ENCODE measurements at places on chromosomes 1 and 21.

DNA sequence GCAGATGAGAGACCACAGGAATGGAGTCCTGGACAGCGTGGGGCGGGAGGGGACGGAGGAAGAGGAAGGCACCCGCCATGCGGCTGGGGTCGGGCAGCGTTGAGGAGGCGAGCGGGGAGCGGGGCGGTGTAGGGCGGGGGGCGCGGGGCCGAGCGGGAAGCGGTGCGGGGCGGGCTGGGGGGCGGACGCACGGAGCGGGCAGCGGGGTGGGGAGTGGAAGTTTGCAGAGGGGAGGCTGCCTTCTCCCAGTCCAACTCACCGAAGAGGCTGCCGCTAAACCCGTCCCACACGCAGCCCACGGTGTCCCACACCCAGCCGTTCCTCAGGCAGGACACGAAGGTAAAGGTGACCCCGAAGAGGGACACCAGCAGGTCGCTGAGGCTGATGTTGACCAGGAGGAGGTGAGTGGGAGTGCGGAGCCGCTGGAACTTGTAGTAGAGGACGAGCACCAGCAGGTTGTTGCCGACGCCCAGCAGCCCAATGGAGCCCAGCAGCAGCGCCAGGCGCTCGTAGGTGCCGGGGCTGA lies 483 bp downstream of the CHML start:
- peak overlapping the region; percentile 93 for H3K4me3 ChIP-seq
- no peaks in the 10 kb centered on the region for H3K36me3 ChIP-seq
- H3K27me3 ChIP-seq = no peaks in the 10 kb centered on the region
- peaks cover 6% of the 10 kb centered on the region for H3K4me1 ChIP-seq
- DNase-seq = no peak
- peak overlapping the region; percentile 69 for H3K27ac ChIP-seq

DNA sequence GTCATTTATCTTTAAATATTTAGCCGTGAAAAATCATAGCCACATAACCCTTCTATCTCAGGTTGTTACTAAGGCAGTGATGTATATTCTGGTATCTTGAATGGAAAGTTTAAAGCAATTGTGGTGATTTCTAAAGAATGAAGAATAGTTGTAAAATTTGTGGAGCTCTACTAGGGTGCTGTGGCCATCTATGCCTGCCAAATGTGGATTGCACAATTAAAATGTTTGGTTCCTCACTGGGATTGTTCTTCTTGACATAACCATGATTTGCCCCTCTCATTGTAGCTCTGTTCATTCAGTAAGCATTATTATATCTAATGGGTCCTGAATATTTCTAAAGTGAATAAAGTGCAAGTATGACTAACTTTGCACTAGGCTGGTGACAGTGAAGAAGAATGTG lies 50.1 kb downstream of the AK4 start:
- H3K4me3 ChIP-seq = no peak overlapping the region
- no peak overlapping the region for H3K27ac ChIP-seq
- no peaks in the 10 kb centered on the region for H3K36me3 ChIP-seq
- DNase-seq = no peak
- H3K27me3 ChIP-seq = no peaks in the 10 kb centered on the region
- no peaks in the 10 kb centered on the region for H3K4me1 ChIP-seq

DNA sequence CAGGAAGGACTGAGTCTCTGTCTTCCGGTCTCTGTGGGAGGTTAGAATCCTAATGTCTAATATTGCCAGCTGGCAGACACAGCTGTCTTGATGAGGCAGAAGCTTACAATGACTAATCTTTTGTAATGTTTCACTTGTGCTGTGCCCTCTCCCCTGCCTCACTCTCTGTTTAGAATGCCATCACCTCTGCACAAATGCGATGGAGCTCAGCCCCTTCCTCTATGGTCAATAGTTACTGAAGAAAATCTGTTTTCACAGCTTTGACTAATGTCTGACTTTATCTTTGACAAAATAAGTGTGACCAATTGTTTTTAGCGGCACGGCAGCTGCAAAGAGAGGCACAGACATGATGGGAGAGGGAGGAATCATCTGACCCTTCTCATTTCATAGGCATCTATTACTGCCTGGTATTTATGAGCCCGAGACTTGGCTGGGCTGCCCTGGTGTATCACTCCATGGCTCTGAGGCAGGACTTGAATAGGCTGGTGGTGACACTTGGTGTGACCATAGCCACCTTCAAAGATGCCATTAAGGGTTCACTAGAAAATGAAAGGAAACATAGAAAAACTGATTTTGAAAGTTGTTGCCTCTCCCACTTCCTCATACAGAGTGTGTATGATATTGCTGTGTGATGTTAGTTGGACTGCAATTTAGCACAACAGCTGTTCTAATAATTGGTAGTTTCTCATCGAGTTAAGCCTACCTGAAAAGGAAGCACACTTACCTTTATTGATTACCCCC lies 163.2 kb upstream of the NBPF11 start:
- DNase-seq = no peak
- peaks cover 14% of the 10 kb centered on the region for H3K4me1 ChIP-seq
- H3K36me3 ChIP-seq = no peaks in the 10 kb centered on the region
- H3K4me3 ChIP-seq = no peak overlapping the region
- H3K27me3 ChIP-seq = peaks cover 50% of the 10 kb centered on the region

DNA sequence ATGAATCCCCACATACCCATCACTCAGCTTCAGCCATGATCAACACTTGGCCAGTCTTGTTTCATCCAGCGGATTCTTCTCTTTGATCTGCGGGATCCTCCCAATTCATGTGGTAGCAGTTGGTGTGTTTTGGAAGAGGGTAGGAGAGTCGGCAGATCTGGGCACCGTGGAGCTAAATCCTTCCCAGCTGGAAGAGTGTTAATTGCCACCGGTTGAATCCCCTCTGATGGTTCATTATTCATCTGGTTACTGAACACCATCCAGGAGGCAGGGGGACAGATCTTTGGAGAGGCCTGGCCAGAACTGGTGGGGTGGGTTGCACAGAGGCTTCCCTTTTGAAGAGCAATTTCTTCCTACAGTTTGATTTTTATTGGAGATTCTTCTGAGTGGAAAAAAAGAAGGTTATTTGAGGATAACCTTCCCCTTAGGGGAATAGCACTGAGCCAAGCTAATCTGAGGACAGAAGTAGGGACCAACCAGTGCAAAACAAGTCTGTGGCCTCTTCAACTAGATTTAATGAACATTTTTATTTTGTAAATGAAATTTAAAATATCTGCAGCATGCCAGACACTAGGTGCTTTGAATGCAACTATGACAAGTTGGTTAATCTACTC lies 8.1 kb downstream of the NFASC start:
- DNase-seq = no peak
- no peaks in the 10 kb centered on the region for H3K27me3 ChIP-seq
- H3K4me1 ChIP-seq = peaks cover 12% of the 10 kb centered on the region

- H3K36me3 ChIP-seq = no peaks in the 10 kb centered on the region
- H3K27me3 ChIP-seq = no peaks in the 10 kb centered on the region
- H3K4me3 ChIP-seq = no peak overlapping the region
- H3K4me1 ChIP-seq = peaks cover 10% of the 10 kb centered on the region
- DNase-seq = peak; percentile 35
These were observed 52.9 kb downstream of the L1TD1 start for GRCh38 chr1:62247391-62248168.

DNA sequence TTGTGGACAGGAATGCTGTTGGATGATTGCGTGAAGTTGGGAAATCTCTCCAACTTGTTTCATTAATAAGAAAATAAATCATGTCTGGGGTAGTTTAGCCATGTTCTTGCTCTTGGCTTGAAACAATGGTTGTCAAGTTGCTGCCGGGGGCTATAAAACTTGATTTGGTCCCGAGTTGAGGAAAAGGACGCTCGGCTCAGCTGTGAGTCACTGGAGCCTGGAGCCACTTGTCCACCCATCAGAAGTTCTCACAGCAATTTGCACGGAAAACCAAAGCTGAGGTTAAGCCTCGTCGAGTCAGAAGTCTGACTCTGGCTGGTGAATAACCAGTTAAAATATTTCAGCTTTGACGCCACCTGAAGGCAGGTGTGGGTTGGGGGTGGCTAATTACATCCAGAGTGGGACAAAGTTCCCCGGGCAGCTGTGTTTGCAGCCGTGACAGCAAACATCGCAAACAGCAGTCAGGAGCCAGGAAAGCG lies 19.7 kb upstream of the RIPK4 start:
- no peaks in the 10 kb centered on the region for H3K36me3 ChIP-seq
- no peak overlapping the region for H3K4me3 ChIP-seq
- H3K27ac ChIP-seq = no peak overlapping the region

GRCh38 chr1:100775483-100775882 lies 55.9 kb downstream of the VCAM1 start:
- no peak overlapping the region for H3K4me3 ChIP-seq
- H3K27ac ChIP-seq = no peak overlapping the region
- H3K27me3 ChIP-seq = no peaks in the 10 kb centered on the region
- no peaks in the 10 kb centered on the region for H3K36me3 ChIP-seq
- DNase-seq = no peak
- H3K4me1 ChIP-seq = no peaks in the 10 kb centered on the region

DNA sequence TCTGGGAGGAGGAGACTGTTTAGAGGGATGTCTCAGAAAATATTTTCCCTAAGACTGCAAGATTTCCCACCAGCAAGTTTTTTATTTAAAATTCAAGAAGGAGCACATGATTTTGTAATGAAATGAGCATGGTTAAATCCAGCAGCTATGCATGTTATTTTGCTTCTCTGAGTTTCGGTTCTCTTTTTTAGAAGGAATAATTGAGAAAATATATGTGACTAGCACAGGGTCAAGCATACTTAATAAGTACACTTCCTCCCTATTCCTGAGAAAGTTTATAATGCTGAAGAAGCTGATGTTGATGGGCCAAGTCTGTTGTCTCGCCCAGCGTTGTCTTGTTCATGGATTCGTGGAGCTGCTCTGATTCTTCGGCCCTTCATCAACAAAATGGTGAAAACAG lies 51.2 kb downstream of the EXO1 start:
- no peak for DNase-seq
- no peaks in the 10 kb centered on the region for H3K36me3 ChIP-seq
- no peak overlapping the region for H3K27ac ChIP-seq
- H3K4me3 ChIP-seq = no peak overlapping the region

DNA sequence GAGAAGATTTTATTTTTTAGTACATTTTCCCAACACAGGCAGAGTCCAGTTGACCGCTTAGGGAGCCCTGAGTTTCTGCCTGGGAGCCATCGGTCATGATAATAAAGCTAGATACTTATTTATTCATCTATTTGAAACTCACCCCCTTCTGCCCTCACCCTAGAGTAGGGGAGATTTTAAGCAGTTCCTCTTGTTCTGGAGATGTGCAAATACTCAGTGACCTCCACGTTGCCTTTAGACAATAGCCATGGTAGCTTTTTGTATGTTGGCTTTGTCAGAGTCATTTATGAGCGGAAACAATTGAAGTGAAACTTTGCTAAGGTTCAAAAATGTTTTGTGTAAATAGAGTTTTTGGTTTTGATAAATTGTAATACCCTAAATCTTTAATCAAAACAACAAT lies 45.7 kb upstream of the PLPPR4 start:
- no peaks in the 10 kb centered on the region for H3K36me3 ChIP-seq
- H3K27me3 ChIP-seq = no peaks in the 10 kb centered on the region
- no peak overlapping the region for H3K27ac ChIP-seq
- no peak for DNase-seq

- no peak for DNase-seq
- peaks cover 12% of the 10 kb centered on the region for H3K4me1 ChIP-seq
- no peak overlapping the region for H3K4me3 ChIP-seq
- no peaks in the 10 kb centered on the region for H3K27me3 ChIP-seq
- H3K36me3 ChIP-seq = no peaks in the 10 kb centered on the region
These were observed 78.8 kb upstream of the CD1D start for GRCh38 chr1:158101927-158102326.

DNA sequence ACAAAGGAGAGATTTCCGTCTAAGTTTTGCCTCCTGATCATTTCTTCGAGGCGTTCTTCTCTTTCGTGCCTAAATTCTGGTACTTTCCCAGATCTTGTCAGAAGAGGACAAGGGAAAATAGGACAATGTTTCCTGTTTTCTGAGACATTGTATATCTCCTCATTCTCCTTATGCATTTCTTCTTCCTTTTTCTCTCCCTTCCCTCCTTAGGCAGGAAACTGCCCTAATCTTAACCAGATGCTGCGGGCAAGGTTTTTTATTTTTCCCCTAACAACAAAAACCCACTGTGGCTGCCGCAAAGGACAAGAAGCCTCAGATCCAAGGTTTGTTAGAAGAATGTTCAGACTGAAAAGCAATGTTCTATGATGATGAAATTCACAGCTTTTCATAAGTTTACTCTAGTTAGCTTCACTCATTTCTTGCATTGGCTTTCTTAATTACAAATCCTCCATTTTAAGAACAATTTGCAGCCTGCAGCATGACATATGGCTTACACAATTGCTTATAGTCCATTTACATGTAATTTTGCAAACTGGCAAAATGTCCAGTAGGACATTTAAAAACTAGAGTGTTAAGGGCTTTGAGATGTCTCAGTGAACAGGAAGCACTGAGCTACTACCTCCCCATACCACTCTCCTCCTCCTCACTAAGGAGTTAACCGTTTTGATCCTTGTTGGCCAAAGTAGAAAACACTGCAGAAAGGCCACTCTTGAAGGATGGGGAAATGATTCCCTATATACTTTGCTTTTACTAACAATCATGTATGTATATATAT lies 624 bp downstream of the CTSK start:
- no peaks in the 10 kb centered on the region for H3K4me1 ChIP-seq
- peak overlapping the region; percentile 35 for H3K4me3 ChIP-seq
- H3K27ac ChIP-seq = peak overlapping the region; percentile 36
- no peak for DNase-seq
- peaks cover 6% of the 10 kb centered on the region for H3K36me3 ChIP-seq

- peaks cover 10% of the 10 kb centered on the region for H3K4me1 ChIP-seq
- DNase-seq = no peak
- no peaks in the 10 kb centered on the region for H3K27me3 ChIP-seq
- H3K4me3 ChIP-seq = no peak overlapping the region
These were observed 90.7 kb downstream of the ARHGEF10L start for GRCh38 chr1:17630048-17630830.

DNA sequence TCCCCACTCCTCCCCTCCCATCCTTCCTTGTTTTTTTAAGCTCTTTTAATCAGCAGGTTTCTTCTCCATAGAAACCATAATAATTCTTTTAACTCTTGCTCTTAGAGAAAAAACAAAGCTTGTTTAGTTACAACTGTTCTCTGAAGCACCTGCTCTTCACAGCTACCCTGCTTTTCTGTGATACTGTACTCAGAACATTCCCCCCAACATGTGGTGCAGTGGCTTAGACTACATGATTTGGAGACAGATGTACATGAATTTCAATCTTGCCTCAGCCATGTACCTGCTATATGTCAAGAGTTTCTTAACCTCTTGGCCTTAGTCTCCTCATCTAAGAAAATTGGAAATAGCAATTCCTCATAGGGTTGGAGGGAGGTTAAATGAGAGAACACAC lies 33.5 kb downstream of the LAMC2 start:
- no peak overlapping the region for H3K27ac ChIP-seq
- H3K4me1 ChIP-seq = peaks cover 12% of the 10 kb centered on the region
- H3K4me3 ChIP-seq = no peak overlapping the region
- no peaks in the 10 kb centered on the region for H3K36me3 ChIP-seq
- H3K27me3 ChIP-seq = no peaks in the 10 kb centered on the region
- DNase-seq = no peak

DNA sequence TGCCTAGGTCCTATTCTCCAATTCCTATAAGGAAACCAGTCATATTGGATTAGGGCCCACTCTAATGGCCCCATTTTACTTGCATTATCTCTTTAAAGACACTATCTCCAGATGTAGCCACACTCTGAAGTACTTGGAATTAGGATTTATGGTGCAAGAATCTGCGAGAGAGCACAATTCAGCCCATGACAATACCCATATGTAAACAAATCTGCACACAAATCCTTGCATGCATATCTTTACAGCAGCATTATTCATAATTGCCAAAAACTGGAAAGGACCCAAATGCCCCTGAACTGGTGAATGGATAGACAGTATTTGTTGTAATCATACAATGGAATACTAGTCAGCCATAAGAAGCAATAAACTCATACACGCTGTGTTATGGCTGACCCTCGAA lies 229.8 kb upstream of the ADAMTS5 start:
- no peak overlapping the region for H3K4me3 ChIP-seq

Data from spinal cord (tissue), 10 donors.